Mammary epithelial cell (primary cell): ENCODE measurements at places on chromosomes 3 and 15. TPM values are rescaled to one million over a fixed set of nuclear protein-coding genes. Genes with fewer than 3 reads are reported as not detected.

THRB gene
- polyA plus RNA-seq: 4.0 TPM

ROPN1 gene
- polyA plus RNA-seq: 1.7 TPM

FBXW12 gene
- polyA plus RNA-seq: not detected

ALPK3 gene
- 0.09 TPM for polyA plus RNA-seq

SLC12A8 gene
- 7.5 TPM for polyA plus RNA-seq

CAV3 gene
- polyA plus RNA-seq: not detected

RAD51 gene
- 19.2 TPM for polyA plus RNA-seq

CPA3 gene
- polyA plus RNA-seq: not detected

UBA7 gene
- 8.3 TPM for polyA plus RNA-seq

ICE2 gene
- polyA plus RNA-seq: 17.3 TPM
